ENCODE measurements at places on chromosomes 3 and 15. TPM values are rescaled to one million over a fixed set of nuclear protein-coding genes. Genes with fewer than 3 reads are reported as not detected.

DNA sequence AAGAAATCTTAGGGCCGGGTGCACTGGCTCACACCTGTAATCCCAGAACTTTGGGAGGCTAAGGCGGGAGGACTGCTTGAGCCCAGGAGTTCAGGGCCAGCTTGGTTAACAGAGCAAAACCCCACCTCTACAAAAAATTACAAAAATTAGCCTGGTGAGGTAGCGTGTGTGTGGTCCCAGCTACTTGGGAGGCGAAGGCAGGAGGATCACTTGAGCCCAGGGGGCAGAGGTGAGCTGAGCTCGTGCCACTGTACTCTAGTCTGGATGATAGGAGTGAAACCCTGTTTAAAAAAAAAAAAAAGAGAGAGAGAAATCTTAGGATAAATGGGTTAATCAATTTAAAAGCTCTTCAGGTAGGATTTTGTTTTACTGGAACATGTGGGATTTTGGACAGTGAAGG is 31.2 kb upstream of the DUT start:
- H3K4me3 ChIP-seq: no peak overlapping the region
- H3K27ac ChIP-seq: no peak overlapping the region
- no peaks in the 10 kb centered on the region for H3K36me3 ChIP-seq
- peaks cover 18% of the 10 kb centered on the region for H3K27me3 ChIP-seq
- H3K4me1 ChIP-seq: no peaks in the 10 kb centered on the region

- H3K27me3 ChIP-seq: no peaks in the 10 kb centered on the region
- no peak for DNase-seq
- no peaks in the 10 kb centered on the region for H3K4me1 ChIP-seq
- no peak overlapping the region for H3K27ac ChIP-seq
- no peaks in the 10 kb centered on the region for H3K36me3 ChIP-seq
Observed at GRCh38 chr15:36908991-36909390, 191.4 kb downstream of the MEIS2 start.

Gene CEMIP
- not detected for total RNA-seq

Gene PLXNB1
- total RNA-seq: 6.5 TPM

Gene SYNPR
- not detected for total RNA-seq

DNA sequence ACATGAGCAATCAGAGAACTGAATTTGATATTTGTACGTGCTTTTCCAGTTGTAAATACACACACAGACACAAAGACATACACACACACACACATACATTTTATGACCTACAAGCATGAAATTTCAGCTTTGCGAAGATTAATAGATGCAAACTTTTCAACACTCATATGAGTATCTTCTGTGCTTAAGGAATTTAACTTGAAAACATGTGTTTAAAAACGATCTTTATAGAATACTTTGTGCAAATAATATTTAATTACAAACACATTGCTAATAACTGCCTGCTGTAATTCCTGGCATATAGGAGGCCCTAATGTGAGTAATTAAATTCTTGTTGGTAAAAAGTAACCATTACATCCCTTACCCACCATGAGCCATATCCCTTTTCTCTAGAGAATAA is 107.7 kb upstream of the PLSCR5 start:
- H3K27ac ChIP-seq: no peak overlapping the region
- no peak for DNase-seq
- no peaks in the 10 kb centered on the region for H3K4me1 ChIP-seq
- H3K4me3 ChIP-seq: no peak overlapping the region
- no peaks in the 10 kb centered on the region for H3K27me3 ChIP-seq

Measured in activated CD4-positive, alpha-beta T cell treated with anti-CD3 and anti-CD28 coated beads, Interleukin-2, amount 10 ng/mL, durations not matched to agents 24 days and 14 days (primary cell).